Hematopoietic multipotent progenitor cell treated with erythropoietin and hydrocortisone succinate and interleukin-3 and kit ligand, for 17 days (in vitro differentiated cells): ENCODE measurements at places on chromosomes 2 and 18.

- no peak for DNase-seq
These were observed 36.8 kb downstream of the TRIP12 start for GRCh38 chr2:229884775-229885699.

GRCh38 chr2:3447789-3448317 is 68.4 kb downstream of the TRAPPC12 start:
- DNase-seq = no peak

- no peak for DNase-seq
These were observed 97.2 kb upstream of the ACVR1C start for GRCh38 chr2:157725846-157726245.

- DNase-seq = no peak
These were observed 145.7 kb downstream of the CERS6 start for GRCh38 chr2:168601741-168602140.

GRCh38 chr2:144211826-144212225 is 308.1 kb downstream of the ZEB2 start:
- DNase-seq = no peak

GRCh38 chr2:183903026-183903425 is 695.3 kb upstream of the ZNF804A start:
- DNase-seq = no peak

- DNase-seq = no peak
These were observed 21.4 kb upstream of the HAAO start for GRCh38 chr2:42813763-42814162.

GRCh38 chr18:42437646-42438045 is 482.6 kb downstream of the PIK3C3 start:
- DNase-seq = no peak

DNA sequence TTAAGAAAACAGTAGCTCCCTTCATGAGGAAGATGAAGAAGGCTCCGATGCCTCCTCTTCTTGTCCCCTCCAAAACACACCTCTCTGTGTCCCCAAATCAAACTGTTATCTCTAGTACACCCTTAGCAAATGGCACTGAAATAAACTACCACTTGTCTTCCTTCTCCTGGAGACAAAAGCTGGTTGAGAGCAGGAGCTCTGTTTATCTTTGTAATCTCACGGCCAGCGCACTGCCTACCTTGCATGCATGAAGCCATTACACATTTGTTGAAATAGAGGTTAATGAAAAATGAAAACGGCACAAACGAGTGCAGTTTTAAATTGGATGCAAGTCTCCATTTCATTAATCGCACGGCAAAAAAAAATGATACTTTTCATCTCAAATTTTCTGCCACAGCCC is 113.7 kb downstream of the EPB41L3 start:
- DNase-seq = no peak

DNA sequence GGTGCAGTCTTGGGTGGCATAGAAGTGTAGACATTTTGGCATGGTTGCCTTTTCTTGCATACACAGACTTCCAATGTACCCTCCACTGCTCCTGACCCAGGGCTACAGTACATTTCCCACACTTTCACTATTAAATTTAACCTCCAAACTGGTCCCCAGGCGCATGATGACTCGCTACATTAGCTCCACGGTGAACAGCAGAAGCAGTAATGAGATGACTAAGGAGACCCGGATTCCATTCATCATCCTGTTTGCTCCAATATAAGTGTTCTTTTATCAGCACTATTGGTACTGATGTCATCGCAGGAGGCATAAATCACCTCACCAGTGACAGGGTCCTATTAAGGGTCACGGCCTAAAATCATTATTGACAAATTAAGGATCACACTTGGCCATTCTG is 316.5 kb downstream of the EN1 start:
- DNase-seq = no peak

GRCh38 chr18:39843546-39843945 is 2111.5 kb upstream of the PIK3C3 start:
- DNase-seq = no peak

- DNase-seq = no peak
These were observed 128.5 kb upstream of the SP5 start for GRCh38 chr2:170586571-170587095.

DNA sequence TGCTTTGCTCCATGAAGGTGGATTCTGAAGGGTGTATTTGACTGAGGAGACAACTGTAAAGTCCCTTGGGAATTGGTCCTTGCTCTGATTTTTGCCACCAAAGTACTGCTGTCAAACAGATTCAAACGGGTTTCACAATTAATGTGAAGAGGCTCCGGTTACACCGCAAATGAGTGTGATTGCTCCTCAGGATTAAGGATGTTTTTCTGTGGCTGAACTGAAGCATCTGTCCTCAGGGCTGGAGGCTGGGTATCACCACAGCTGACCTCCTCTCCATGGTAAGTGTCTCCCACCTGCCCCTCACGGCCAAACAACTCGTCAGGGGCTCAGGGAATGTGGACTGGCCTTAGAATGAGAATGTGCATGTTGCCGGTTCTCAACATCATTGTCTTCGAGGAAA is 130.4 kb upstream of the NDUFV2 start:
- DNase-seq = no peak

- no peak for DNase-seq
These were observed 49.9 kb downstream of the UGP2 start for GRCh38 chr2:63891488-63892030.

GRCh38 chr2:149290662-149291061 is 39.7 kb upstream of the LYPD6 start:
- DNase-seq = no peak

- DNase-seq = no peak
These were observed 99.6 kb downstream of the METTL8 start for GRCh38 chr2:171334171-171334570.

- no peak for DNase-seq
These were observed 99.8 kb upstream of the COPS8 start for GRCh38 chr2:236985761-236986339.

- DNase-seq = no peak
These were observed 49.1 kb downstream of the GTF3C3 start for GRCh38 chr2:196750291-196750923.

DNA sequence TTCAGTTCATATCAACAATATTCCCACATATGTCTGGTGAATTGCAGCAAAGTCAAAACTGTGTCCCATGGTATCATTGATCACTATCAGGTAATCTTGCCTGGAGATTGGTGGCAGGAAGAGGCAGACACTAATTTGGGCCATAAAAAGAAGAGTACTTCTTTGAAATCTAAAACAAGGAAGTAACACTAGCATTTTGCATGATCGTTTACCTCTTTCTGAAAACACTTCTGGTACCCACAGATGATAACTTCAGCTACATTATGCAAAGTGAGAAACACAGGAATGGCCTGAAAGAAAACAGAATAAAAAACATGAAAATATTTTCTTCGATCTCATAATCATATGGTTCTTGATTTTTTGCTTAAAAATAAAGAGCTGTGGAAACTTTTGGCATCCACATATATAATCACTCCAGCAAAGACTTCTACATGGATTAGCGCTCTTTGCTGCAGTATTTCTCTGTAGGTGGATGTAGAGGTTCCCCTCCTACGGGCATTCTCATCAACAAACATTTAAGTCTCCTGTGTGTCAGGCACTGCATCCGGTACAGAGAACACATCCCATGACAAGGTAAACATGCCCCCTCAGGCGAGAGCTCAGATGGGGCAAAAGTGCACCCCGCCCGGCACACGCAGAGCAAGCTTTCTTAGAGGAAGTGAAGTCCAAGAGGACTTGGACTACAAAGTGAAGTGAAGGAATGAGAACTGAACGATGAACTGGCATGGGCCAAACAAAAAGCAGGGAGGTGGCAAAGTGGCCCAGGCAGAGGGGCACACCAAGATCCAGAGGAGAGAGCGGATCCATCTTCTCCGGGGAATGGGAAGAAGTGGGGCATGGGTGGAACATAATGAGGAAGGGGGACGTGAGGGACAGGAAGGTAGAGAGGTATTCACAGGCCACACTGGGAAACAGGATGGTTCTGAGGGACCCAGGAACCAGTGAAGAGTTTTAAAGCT is 68.0 kb upstream of the RIOK3 start:
- no peak for DNase-seq

- no peak for DNase-seq
These were observed 125.7 kb upstream of the EPAS1 start for GRCh38 chr2:46171411-46171953.

DNA sequence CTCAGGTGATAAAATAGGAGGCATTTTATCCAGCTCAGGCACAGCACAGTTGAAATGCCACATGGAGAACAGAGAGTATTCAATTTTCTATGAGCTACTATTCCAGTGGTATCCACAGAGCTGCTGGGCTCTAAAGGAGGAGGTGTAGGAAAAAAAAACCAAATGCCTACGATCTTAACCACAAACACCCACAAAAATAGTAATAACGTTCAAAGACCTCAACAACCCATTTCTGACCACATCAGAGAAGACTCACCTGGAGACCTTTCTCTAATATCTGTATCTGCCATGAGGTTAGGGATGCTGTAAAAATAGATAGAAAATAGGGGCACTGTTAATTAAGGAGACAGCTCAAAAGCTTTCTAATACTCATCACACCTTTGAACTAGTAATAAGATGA is 294.6 kb upstream of the PARD3B start:
- DNase-seq = no peak

DNA sequence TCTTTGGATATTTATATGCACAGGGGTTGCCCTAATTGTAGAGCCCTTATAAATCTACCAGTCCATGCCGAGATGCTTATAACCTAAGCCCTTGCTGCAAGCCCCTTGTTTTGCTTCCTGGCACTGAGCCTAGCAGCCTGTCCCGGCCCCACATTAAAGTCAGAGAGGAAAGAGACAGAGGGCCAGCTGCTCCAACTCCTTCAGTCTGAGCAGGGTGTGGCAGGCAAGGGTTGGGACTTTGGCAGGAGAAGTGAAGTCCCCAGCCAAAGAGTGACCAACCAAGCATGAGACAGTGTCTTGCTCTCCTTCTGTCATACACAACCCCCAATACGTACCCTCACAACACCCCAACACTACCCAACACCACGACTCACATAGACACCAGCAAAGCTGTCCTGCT is 54.7 kb upstream of the FZD7 start:
- no peak for DNase-seq

DNA sequence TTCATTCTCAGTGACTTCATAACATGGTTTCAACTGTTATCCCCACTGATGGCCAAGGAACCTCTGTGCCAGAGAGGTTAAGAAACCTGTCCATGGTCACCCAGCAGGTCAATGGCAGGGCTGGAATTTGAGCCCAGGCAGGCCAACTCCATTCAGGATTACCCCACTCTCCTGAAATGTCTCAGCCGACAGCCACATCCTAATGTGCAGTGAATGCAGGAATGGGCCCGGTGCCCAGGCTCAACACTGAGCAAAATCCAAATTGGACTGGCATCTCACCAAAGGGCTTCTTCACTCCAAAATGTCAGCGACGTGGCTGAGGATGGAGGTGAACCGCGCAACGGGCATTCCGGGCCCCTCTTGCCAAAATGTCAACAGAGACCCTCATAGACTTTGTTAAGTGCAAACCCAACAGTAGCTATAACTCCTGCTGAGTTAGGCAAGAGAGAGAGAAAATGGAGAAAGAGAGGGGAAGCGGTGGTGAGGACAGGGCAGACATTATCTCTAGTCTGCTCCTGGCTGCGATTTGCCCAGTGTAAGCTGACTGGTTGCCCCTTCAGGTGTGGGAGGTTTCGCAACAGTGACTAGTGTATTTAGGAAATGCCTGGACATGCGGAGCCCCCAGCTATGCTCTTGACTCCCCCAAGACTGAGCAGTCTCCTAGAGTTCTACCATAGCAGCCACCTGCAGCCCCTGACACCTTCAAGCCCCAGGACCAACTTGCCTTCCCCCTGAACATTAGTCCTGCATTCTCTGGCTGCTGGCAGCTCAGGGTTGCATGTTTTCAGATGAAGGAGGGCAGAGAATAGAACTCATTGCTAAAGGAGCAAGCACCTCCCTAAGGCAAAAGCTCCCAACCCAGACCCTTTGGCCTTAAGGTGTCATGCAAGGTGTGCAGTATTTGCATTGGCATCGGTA is 167.7 kb downstream of the ANAPC1 start:
- DNase-seq = no peak

GRCh38 chr2:162266460-162266760 is 23.2 kb upstream of the FAP start:
- DNase-seq = no peak

DNA sequence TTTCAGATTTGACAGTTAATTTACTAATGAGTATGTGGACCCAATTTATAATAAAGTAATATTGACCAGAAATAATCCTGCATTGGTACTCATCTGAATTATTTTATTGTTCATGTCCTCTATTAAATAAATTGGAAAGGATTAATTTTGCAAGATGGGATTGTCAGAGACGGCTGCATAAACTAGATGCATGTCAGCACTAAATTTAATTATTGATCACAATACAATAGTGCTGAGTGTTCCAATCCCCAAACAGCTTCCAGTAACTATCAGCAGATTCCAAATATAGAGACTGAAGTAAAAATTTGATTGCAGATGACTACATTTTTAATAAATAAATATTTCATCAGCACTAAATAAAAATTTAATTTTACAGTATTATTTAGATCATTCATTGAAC is 387.2 kb downstream of the GRB14 start:
- DNase-seq = no peak

DNA sequence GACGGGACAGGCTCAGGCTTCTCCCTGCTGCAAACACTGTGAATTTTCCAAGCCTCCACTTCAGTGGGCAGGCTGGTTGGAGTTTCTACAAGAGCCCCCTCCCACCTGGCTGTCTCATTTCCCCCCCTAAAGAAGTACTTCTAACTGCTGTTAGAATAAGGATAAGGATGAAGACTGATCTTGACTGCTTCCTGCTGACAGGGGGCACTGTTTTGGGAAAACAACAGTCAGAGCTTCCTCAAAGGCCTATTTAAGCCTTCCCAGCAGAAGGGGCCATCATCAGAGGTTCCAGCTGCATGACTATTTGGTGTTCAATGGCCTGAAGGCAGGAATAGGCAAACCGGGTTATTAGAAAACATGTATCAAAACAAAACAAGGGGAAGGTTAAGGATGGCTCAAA is 1162.8 kb downstream of the DSC3 start:
- DNase-seq = no peak

GRCh38 chr2:235129850-235130249 is 178.0 kb downstream of the SH3BP4 start:
- no peak for DNase-seq

DNA sequence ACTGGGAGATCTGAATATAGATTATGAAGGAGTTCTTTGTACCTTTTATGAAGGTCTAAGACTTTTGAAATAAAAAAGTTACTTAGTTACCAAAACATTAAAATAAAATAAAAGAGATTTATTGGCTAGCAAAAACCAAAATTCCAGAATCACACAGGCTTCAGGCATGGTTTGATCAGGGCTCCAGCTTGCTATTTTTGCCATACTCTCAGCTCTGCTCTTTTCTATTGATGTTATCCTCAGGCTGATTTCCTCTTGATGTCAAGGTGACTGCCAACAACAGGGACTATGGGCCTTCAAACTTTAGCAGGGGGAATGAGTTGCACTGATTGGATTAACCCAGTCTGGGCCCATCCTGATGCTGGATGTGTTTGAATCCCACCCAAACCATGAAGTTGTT is 174.1 kb downstream of the TFCP2L1 start:
- no peak for DNase-seq

- no peak for DNase-seq
These were observed 11.1 kb downstream of the SERPINB8 start for GRCh38 chr18:63980896-63981460.
